ENCODE measurements at places on chromosomes 7 and 10.

DNA sequence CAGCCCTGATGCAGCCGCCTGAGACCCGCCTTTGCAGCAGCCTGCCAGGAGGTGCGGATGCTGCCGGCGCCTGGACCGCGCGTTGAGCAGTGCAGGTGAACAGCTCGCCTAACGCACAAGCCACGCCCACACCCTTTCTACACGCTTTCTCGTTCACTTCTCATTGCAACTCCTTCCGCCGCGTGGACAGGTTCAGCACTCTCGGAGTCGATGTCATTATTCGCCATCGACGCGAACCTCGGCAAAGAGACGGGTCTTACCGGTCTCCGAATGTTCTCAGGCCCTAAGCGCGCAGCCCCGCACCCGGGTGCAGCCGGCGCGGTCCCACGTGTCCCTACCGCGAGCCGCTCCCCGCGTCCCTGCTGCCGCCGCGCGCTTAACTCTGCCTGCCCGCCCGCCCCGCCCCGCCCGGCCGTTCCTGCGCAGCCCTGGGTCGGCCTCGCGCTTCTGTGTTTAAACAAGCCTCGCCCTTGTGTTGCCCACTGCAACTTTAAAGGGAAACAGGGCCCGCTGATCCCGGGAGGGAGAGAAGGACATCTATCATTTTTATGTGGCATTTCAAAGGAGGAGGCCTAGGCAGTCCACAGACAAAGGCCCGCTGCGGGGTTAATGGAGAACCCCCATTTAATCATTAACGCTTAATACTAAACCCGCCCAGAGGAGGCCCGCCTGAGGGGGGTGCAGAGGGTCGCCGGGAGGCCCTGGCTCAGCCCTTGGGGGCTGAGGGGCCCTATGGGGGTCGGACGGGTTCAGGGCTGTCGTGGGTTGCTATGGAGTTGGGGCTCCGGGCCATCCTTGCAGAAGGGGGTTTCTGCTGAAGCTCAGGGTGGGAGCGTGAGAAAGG is 128.5 kb downstream of the WDR11 start:
- DNase-seq: no peak

DNA sequence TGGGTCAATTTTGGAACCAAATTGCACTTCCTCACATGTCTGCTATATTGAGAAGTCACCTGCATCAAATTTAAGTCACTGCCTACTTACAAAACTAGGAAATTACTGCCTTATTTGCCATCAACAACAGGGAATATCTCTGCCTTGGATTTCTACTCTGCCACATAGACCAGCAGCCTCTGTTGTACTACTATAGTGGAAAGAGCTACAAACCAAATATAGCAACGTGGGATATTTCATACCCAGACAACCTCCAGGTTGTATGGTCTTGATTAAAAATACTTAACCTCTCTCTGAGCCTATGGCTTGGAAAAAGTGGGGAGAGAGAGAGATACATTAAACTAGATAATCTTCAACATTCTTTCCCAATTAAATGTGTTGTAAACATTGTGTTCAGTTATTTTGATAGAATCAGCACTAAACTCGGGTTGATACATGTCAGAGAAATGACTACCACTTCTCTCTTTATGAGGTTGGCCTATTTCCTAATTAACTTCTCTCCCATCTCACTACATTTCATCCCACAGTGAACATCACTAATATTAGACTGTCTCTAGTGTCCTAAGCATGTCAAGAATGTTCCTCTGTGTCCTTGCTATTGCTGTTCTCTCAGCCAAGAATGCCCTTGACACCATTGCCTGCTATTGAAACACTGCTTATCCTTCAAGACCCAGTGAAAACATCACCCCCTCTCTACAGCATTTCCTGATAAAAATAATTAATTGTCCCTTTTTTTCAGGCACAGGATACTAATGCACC is 421.2 kb downstream of the IPMK start:
- no peak for DNase-seq

- no peak for DNase-seq
These were observed 10.9 kb upstream of the SP8 start for GRCh38 chr7:20797462-20798080.

GRCh38 chr7:125085084-125085483 is 155.5 kb upstream of the POT1 start:
- no peak for DNase-seq

GRCh38 chr7:33185786-33186185 is 56.4 kb downstream of the BBS9 start:
- peak; percentile 53 for DNase-seq

GRCh38 chr7:156752367-156753228 is 112.0 kb downstream of the RNF32 start:
- no peak for DNase-seq

DNA sequence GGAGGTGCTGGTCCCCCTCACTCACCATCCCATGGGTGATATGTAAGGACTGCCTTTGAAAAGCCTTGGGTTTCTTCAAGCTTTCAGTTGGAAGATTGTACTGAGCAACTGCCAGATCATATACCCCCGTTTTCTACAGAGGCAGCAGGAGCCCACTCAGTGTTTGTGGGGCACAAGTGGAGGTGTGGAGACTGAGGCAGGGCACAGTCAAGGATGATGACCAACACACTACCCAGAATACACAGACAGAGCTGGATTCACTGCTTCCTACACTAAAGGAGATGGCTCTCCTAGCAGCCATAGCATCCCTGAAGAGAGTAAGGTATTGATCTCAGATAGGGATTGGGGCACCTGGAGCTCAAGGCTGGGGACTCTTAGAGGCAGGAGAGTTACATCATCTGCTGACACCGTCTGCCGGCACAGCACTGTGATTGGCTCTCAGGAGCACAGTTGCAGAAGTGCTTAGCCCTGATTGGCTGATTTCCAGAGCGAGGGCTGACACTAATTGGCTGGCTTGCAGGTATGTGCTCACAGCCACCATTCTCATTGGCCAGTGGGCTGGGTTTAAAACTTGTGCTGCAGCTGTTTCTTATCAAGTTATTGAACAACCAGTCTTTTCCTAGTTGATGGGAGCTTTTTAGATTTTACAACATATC is 77.9 kb upstream of the PFKP start:
- DNase-seq: no peak

- peak; percentile 46 for DNase-seq
These were observed 10.4 kb upstream of the ELFN1 start for GRCh38 chr7:1659696-1660095.

GRCh38 chr7:148738737-148739535 is 40.2 kb downstream of the CUL1 start:
- DNase-seq: no peak

- peak; percentile 97 for DNase-seq
These were observed 110.7 kb downstream of the RALA start for GRCh38 chr7:39733881-39734632.

- no peak for DNase-seq
These were observed 281.4 kb upstream of the CSTF2T start for GRCh38 chr10:51980752-51981151.

GRCh38 chr7:85456254-85456653 is 269.4 kb upstream of the SEMA3D start:
- DNase-seq: no peak

- no peak for DNase-seq
These were observed 65.0 kb upstream of the ZNF746 start for GRCh38 chr7:149562602-149563001.

- DNase-seq: peak; percentile 4
These were observed 26.8 kb upstream of the SORCS3 start for GRCh38 chr10:104614245-104614831.

GRCh38 chr7:143221737-143222136 is at the start of gene TAS2R40:
TAS2R40 (plus strand) TSS chr7:143222037; CDS start chr7:143222079, 42 bp downstream.
- DNase-seq: no peak

DNA sequence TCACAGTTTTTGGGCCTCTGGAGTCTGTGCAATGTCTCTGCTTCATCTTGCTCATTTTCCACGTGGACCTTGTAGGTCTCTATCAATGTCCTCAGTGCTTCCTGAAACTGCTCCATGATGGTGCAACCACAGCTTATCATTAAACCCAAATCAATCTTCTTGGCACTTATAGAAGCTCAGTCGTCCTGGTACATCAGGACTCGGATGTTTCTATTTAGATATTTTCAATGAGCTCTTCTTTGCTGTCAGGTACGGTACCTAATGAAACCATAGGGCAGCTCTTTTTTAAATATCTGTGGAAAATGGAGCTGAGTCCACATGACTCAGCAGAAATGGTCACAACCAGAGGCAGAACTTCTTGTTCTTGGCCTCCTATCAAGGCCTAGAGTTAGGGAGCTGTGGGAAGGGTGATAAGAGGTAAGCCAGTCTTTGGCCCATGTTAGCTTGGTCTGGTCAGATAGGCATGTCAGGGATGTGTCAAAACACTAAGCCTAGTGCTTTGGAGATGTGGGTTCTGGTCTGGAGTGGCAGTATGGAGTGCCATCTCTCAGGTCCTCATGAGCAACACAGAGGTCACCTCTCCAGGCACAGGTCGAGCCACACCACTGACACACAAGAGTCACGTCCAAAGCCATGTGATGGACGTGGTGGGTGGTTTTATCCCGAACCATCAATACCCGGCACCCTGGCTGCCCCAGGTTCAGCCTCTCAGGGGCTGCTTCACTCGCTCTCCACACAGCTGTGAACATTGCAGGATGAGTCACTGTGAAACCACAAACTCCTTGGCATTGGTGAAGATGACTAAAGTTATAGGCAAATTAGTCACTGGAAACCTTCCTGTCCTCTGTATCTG is 87.0 kb downstream of the TBXAS1 start:
- peak; percentile 90 for DNase-seq

GRCh38 chr7:28811701-28812430 is 146.3 kb downstream of the TRIL start:
- DNase-seq: no peak

DNA sequence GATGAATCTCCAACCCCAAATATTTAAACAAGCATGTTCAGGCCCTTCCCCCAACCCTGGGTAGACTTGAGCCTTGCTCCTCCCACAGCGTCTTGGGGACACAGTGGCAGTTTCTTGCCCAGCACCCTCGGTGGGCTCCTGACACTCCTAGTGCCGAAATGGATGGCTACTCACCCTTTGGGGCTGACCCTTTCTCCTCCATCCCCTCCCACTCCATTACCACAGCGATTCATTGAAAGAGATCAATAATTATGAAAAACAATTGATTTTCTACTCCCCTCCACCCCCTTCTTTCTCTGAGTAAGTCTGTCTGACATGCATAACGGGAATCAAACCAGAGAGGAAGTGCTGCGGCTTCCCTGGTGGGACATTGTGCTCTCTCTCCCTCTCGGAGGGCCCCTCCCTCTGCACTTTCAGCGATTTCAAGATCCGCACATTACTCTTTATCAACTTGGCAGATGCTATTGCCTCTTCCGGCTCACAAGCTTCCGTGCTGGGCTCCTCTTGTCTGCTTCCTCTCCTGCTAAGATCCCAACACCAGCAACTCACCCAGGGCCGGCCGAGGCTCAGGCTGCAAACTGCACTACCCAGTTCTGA is 79.0 kb upstream of the PLXNA4 start:
- no peak for DNase-seq

- DNase-seq: no peak
These were observed 1.7 kb upstream of the UPP1 start for GRCh38 chr7:48087349-48087748.

GRCh38 chr7:51244053-51244452 is 72.6 kb downstream of the COBL start:
- DNase-seq: no peak

DNA sequence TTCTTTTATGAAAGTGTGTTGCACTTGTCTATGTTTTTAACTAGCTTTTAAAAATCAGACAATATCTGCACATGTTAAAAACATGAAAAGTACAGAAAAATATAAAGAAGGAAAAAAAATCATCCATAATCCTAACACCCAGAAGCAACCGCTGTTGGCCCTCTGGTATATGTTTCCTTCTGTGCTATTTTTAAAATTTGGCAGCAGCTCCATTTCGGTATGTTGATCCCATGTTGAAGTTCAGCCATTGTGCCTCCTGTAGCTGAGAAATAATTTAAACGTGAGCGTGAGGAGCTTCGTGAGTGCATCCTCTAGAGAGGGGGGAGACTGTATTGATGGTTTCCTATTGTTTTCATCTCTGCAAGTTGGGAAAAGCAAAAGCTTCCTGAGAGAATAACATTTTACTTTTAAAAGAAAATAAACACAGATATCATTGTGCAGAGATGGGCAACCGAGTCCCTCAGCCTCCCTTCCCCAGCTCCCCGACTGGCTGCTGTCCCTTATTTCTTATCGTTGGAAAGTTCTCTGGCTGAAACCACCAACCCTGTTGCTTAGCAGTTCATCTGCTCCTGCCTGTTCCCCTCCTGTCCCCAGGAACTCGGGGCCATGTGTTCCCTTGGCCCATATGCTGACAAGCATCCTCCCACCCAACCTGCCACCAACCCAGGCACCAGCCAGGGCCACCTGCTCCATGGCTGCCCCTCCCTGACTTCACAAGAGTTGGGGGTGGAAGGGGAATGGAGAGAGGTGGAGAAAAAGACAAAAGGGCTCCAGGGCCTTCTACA is 499.1 kb upstream of the PODXL start:
- no peak for DNase-seq

GRCh38 chr10:70847659-70848360 is 32.1 kb downstream of the SGPL1 start:
- DNase-seq: no peak

- no peak for DNase-seq
These were observed at the start of gene ATRNL1 for GRCh38 chr10:115093286-115093775. ATRNL1 (plus strand) TSS chr10:115093365; CDS start chr10:115093751, 386 bp downstream.

- no peak for DNase-seq
These were observed 41.9 kb upstream of the OGDHL start for GRCh38 chr10:49803988-49804387.

DNA sequence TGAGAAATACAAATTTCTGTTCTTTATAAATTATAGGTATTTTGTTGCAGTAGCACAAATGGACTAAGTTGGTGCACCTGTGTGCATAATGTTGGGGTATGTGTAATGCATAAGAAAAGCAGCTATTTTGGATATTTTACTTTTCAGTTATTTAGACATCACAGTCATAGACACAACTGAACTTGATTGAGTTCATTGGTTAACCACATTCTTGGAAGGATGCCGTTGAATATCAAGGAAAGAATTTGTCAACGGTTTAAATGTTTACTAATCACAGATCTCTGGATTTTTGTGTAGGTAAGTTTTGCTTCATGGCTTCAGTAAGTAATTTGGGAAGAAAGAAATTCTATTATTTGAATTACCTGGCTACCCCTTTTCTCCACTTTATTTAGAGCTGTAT is 4.1 kb downstream of the OTUD1 start:
- DNase-seq: no peak

- no peak for DNase-seq
These were observed 177.2 kb upstream of the MYO3A start for GRCh38 chr10:25756784-25757183.

GRCh38 chr10:22054961-22055360 is 51.4 kb upstream of the DNAJC1 start:
- DNase-seq: peak; percentile 47

DNA sequence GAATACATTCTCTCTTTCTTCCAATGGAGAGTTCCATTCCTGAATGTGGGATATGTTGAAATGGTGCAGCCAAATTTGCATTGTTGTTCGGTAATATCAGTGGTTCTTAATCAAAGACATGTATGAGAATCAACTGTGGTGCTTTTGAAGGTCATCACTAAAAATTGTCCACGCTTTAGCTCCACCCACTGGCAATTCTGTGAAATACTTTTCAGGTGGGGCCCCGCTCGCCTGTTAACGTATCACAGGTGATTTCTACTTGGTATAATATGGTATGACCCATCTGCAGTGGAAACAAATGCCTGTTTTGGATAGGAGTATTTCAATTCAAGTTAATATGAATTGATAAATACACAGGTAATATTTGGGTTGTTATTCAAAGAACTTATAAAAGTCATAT is 178.4 kb downstream of the NSUN6 start:
- no peak for DNase-seq
